ENCODE measurements at places on chromosomes 4 and X.

- no peak for DNase-seq
Observed at GRCh38 chrX:71619986-71620385, 1.7 kb upstream of the CXCR3 start.

GRCh38 chr4:27293831-27294230, 433.2 kb downstream of the STIM2 start:
- DNase-seq, result no peak

- DNase-seq, result no peak
Observed at GRCh38 chr4:28373191-28373590, 1512.5 kb downstream of the STIM2 start.

- DNase-seq, result no peak
Observed at GRCh38 chr4:105327956-105328355, 145.9 kb downstream of the PPA2 start.

DNA sequence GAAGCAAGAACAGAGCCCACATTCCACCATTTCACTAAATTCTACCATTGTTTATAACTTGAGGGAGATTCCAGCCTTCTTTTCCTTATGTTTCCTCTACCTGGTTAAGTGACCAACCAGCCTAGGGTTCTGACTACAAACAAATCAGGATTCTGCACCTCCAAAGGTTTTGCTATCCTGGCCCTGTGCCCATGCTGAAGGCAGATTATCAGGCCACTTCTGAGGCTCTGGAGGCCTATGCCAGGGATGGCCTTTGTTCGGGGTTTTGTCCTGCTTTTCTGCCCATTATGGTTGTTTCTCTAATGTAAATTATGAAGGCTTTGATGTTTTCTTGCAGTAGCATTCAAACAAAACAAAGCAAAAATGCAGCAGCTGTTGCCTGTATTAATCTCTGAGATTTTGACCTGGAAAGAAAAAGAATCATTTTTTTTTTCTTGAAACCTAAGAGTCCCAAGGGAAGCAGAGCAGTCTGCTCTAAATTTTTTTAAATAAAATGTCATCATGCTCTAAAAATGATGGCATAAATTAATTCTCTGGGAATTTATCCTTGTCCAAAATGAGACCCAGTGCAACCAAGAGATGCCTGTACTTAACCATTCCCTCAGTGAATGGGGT, 55.6 kb downstream of the RNF150 start:
- DNase-seq, result no peak
